ENCODE measurements at places on chromosomes 12 and 14.

DNA sequence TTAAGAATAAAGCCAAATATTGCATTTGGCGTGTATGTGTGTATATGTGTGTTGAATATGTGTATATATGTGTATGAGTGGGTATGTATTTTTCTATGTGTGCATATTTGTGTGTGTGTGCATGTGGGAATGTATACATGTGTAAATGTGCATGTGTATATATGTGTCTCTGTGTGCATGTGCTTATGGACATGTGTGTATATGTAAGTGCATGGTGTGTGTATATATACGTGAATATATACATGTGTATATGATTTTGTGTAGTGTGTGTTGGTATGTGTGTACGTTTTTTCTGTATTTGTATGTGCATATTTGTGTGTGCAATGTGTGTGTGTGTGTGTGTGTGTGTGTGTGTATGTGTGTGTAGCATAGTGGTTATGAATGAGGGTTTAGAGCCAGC lies 1021.0 kb downstream of the AACS start:
- DNase-seq: no peak

DNA sequence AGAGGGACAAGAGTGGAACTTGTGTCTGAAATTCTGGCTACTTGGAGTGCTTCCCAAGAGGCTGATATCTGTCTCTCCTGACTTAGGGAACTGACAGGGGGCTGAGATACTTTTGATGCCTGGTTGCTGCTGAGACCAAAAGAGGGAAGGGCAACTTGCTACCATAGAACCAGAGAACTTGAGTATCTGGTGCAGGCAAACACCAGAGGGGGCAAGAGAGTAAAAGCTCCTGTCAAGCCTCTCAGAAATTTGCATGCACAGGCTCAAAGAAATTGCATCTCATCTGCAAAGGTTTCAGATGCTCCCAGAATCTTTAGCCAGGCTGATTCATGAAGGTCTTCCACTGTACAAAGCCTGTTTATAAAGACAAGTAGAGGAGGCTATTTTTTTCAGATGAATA lies 391.3 kb upstream of the FOXG1 start:
- DNase-seq: no peak

DNA sequence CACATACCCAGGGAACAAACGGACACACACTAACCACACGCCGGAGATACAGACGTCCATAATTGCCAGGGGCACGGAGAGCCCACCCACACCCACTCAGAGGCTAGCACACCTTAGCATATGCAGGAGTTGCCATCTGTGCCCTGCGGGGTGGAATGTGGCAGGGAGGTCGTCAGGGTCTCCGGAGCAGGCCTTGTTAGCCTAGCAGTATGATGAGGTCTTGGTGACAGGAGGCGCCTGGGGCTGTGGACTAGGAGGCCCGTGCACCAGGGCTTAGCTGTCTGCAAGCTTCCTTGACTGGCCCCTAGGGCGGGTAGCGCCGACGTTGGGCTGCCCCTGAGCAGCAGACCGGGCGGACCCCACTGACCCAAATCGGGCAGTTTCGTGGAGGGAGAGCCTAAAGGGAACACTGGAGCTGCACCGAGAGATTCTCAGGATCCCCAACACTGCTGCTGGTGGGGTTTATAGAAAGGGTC lies 10.0 kb downstream of the STAC3 start:
- DNase-seq: no peak

DNA sequence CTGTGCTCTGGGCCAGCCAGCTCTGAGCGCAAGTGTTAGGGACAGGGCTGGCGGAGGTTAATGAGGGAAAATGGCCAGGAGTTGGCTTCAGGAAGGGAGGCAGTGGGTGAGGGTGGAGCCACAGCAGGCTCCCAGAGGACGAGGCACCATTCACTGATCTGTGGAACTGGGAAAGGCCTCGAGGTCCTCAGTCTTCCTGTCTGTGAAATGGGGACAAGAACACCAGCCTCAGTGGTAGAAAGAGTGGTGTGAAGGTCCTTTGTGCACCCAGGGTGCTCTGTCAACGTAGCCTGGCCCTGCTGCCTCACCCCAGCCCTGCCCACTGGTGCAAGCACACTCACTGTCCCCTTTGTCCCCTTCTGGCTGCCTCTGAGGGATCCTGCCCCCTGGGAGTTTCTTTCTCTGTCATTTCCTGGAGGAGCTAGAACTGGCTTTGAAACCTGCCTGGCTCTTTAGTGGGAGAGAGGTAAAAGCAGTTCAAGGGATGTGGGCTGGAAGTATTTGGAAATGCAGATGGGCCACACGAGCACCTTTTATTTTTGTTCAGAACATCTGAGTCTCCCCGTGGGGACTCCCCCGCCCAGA lies 25.0 kb downstream of the SYNDIG1L start:
- DNase-seq: no peak

DNA sequence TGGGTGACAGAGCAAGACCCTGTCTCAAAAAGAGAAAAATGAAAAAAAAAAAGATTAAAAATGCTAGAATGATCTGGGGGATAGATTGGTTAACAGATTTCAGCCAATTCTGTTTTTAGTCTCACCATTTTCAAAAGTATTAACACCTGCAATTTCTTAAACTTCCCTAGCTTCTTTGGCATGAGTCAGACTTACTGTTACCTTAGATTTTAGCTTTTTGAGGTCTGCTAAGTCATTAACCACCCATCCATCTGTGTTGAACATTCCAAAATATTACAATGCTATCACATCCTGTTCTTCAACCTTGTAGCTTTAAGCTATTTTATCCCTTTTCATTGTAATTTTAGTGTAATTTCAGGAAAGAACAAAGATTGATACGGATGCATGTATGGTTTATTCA lies 59.3 kb downstream of the PPP1R13B start:
- DNase-seq: no peak

DNA sequence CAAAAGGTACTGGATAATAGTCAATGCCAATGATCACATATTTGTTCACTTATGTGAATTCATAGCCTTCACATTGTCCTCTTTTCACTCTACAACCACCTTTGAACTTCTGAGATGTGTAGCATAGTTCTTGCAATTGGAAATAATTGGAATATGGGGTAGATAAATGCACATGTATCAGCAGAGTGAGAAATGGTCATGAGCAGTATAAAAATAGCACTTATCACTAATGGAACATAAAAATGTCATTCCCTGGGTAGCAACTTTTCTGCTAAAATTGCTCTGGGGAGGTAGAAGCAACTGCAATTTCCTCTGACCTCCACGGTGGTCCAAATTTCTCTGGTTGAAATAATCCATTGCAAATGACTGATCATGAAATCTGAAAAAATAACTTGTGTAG lies 1785.7 kb upstream of the FLRT2 start:
- no peak for DNase-seq

DNA sequence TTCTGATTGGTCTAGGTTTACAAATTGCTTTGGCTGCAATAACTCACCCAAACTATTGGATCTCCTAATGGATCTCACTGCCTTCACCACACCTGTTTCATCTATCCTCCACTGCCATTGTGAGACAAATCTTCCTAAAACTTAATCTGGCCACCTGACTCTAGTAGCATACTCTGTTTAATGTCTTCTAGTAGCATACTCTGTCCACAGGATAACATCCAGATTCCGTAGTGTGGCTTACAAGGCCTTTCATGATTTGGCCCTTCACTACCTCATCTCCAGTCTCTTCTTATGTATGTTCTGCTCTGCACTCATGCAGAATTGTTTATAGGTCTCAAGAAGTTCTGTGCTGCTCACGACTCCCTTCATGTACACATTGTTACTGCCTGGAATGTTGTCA lies 10.0 kb downstream of the HSD17B6 start:
- no peak for DNase-seq

- no peak for DNase-seq
These were observed 83.6 kb downstream of the NOS1 start for GRCh38 chr12:117277875-117278274.

DNA sequence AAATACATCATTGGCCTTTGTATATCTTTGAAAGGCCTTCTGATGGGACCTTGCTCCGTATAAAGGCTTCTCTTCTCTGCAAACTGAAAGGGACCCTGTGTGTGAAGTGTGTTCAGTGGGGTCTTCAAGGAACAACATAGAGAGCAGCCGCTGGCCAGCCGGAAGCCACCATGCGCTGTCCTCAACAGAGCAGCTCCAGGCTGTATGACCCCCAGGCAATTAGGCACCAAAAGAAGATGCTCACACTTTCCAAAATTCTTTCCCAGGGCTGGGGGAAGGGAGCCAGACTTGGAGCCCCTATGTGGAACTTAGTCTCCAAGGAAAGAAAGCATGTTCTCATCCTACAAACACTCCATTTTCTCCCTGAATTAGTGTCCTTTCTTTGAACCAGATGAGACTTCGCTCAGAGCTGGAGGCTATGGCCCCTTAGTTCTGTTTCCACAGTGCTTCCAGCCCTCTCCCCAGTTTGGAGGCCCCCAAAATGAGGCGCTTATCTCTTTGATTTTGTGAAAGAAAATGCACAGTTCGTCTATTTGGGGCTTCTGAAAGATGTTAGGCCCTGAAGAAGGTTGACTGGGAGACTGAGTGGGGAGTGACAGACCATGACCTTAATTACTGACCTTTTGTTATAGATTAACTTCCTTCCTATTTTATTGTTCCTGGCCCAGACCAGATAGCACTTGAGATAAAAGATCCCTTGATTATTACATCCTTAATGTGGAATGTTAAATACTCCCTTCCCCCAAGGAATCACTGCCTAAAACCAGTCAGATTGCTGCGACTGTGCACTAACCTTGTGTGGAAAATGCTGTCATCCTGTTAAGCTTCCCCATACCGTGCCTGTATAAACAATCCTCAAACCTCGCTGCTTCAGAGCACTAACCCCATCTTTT lies 128.3 kb upstream of the FGD4 start:
- no peak for DNase-seq

- no peak for DNase-seq
These were observed 54.7 kb downstream of the ATG14 start for GRCh38 chr14:55356913-55357312.

DNA sequence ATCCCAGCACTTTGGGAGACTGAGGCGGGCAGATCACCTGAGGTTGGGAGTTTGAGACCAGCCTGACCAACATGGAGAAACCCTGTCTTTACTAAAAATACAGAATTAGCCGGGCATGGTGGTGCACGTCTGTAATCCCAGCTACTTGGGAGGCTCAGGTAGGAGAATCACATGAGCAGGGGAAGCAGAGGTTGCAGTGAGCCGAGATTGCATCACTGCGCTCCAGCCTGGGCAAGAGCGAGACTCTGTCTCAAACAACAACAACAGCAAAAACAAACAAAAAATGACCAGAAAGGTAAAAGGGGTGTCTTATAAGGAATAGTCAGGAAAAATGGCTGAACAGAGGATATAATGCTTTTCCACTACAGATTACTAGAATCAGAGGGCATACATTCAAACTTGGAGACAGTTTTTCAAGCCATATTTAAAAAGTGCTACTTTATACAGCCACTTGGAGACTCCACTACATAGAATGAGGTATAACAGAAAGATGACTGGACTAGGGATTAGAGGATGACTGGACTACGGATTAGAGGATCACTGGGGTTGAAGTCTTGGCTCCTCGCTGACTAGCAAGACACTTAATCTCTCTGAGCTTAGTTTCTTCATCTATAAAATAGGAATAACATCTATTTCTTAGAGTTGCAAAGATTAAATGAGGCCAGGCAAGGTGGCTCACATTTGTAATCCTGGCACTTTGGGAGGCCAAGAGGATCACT lies 4.9 kb upstream of the CS start:
- DNase-seq: no peak

DNA sequence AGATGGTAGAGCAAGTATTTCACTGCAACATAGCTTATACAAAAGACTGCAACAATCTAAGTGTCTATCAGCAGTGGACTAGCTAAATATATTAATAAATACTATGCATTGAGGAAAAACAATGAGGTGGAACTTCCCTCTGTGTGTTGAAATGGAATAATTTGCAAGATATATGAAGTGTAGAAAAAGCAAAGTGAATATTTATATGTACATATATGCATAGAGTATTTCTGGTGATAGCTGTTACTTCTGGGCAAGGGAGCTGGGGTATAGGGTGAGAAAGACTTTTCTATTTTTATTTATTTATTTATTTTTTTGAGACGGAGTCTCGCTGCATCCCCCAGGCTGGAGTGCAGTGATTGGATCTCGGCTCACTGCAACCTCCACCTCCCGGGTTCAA lies 33.9 kb downstream of the DNAL1 start:
- no peak for DNase-seq

- DNase-seq: no peak
These were observed 46.8 kb downstream of the AMN start for GRCh38 chr14:102969060-102969791.

Data from NCI-H2081 treated with DMSO at 0.1 percent for 48 hours (cell line).